DMS53 (cell line): ENCODE measurements at places on chromosomes 5 and 9.

- DNase-seq: no peak
Observed at GRCh38 chr9:88065619-88066018, 72.7 kb downstream of the SPATA31C2 start.

- no peak for DNase-seq
Observed at GRCh38 chr5:65923339-65923738, 3.0 kb upstream of the ERBIN start.

DNA sequence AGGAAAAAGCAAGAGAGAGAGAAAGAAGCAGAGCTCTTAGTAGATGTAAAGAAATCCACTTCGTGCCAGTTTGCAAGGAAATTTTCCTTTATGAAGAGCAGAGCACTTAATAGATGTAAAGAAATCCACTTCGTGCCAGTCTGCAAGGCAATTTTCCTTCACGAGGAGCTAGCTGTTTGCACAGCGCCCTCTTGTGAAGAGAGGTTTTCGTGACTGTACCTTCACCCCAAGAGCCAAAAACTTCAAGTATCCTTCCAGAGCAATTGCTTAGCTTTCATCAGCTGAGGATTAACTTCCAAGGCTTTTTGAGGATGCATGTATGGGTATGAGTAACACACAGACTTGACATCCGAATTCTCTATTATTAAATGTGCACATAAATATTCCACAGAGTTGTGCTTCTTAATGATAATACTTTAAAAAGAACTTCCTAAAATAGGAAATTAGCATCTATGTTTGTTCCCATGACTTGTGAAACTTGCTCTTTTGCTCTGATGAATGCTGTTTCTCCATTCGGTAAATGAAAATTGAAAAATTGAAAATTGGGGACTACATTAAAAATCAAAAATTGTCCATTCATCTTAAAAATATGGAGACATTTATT, 525.6 kb downstream of the PDE4D start:
- peak; percentile 74 for DNase-seq

GRCh38 chr5:102249381-102249780, 46.7 kb downstream of the SLCO4C1 start:
- DNase-seq: no peak

DNA sequence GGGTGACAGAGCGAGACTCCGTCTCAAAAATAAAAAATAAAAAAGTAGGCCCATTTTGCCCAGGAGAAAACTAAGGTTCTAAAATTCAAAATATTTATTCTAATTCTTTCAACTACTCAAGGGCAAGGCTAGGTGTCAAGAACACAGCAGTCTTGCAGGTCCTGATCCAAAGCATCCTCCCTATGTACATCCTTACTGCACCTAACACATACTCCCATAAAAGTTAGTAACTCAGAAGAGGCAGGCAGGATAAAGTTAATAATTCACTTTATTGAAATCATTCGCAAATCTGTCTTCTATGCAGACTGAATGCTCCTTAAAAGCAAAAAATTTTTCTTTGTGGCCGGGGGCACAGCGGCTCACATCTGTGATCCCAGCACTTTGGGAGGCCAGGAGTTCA, 11.1 kb downstream of the GOLPH3 start:
- no peak for DNase-seq

- peak; percentile 78 for DNase-seq
Observed at GRCh38 chr5:120122703-120123102, 341.4 kb upstream of the PRR16 start.

DNA sequence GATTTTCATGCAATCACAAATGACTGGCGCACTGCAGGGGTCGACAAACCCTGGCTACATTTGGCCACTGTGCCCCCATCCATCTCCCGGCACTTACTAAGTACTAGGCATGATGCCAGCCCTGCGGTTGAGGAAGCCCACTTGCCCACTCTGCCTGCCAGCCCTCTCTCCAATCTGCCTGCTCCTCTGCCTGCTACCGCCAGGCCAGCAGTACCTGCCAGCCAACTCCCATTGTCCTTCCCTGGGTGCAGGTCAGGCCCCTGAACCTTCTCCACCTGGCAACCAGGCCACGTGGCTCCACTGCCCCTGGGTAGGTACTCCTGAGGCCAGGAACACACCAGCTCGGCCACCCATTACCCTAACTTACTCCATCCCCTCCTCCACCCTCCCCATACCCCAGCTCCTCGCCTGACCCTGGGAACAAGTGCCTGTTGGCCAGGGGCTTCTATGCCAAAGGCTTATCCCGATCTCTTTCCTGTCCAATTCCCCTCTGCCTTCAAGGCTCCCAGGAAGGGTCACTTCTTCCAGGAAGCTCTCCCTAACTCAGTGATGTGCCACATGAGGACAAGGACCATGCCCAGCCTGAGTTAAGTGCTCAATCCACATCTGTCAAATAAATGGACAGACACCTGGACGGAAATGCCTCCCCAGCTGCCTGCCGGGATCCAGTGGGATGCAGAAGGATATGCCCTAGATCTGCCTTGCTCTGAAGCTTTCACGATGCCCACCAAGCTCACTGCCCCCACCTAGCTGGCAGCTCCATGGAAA, 6.6 kb downstream of the EEIG1 start:
- peak; percentile 63 for DNase-seq

DNA sequence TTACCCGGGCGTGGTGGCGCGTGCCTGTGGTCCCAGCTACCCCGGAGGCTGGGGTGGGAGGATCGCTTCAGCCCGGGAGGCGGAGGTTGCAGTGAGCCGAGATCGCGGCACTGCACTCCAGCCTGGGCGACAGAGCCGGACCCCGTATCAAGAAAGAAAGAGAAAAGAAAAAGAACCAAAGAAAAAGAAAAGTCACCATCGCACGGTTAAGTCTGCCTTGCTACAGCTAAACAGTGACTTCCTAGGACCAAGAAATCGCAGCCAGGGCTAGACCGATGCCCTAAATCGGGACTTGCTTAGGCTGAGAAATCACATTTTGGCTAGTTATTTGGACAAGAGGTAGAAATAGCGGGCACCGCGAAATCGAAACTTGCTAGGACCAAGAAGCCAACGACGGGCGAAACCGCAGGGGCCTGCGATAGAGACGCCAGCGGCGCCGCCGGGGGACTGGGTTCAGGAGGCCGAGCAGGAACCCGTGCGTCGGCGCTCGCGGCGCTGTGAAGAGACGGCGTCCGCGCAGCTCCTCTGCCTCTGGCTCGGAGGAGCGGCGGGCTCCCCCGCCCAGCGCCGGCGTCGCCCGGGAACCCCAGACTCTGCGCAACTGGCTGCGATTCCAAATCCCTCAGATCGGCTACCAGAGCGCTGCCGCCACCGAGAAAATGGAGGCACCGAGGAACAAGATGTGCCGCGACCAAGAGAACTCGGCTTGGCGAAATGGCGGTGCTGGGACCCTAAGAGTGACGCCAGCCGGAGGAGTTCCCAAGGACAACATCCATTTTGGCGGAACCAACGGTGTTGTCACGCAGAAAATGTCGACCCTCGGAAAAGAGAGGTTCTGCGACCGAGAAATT, 26.1 kb upstream of the ANXA2R start:
- peak; percentile 85 for DNase-seq

GRCh38 chr9:93918061-93918460, 37.1 kb downstream of the BARX1 start:
- no peak for DNase-seq

DNA sequence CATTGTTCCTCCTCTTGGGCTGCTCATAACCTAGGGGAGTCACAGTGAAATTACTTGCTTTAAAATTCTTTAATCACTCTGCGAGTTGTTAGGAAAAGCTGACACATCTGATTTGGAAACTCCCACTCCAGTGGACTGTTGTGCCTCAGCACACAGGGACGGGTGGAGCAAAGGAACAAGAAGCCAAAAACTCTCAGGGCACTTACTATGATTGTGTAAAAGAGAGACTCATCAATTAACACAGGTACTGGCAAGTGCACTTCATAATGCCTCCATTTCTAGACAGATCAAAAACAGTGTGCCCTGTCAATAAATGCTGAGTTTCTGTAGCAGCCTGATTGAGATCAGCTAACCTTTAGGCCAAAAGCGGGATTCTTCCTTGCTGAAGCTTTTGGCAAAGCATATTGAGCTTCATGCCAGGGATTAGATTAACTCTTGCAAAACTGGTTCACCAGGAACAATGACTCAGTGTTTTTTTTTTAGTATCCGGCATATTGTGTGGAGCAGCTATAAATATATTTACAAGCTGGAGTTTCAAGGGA, 55.9 kb downstream of the TMC1 start:
- peak; percentile 74 for DNase-seq

DNA sequence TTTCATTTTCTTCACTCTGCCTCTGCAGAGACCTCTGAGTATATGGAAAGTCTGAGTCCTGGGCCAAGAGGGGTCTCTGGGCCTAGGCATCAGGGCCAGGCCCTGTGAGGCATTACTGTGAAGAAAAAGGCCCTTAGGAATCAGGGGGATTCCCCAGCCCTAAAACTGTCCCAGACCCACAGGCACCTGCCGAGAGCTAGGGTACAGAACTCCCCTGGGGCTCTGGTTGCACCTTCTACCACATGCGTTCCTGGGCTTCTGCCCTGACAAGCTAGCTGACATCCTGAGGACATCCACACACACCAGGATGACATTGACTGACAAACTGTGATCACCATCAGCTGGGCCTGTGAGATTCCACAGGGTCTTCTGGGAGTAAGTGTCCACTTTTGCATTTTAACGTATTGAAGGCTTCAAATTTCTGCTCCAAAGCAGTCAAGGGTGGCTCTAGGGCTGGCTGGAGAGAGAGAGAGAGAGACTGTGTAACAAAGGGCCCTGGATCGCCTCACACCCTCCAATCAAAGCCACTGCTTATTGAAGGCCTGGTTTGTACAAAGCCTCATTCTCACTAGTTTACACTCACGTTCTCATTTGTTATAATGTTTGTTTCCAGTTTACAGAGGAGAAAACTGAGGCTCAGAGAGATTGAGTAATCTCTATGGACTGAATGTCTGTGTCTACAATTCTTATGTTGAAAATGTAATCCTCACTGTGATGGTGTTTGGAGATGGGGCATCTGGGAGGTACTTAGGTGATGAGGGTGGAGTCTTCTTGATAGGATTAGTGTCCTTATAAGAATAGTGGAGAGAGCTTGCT, 45.1 kb downstream of the TGFBI start:
- no peak for DNase-seq

DNA sequence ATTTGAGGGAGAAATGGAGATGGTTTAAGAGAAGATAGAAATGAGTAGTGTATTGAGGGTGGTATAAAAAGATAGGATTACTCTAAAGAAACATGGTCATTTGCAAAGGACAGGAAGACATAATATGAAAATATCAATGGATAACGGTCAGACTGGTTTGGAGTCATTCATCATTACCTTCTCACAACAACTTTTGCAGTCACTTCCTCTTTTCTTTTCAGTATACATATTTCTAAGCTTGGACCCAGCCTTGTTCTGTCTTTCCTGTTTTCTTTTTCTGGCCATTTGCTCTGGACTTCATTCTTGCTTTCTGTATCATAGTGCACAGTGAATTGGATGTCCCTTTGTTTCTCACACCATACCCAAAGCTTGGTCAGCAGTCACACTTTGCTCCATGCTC, 966.5 kb upstream of the TYRP1 start:
- DNase-seq: no peak

DNA sequence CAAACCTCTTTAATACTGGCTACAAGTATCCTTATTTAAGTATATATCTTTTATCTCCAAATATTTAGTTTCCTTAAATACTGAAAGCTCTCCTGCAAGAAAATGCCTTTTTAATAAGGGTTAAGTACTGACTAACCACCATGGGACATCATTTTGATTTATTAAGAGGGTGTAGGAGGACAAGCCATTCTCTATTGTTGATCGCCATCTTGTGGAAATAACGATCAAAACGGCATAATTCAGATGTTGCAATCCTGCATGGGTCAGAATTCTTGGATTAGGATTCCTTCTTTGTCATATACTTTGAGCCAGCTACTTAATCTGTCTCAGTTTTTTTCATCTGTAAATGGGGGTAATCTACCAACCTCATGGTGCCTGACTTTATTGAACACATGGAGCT, 28.7 kb upstream of the C5orf46 start:
- DNase-seq: peak; percentile 76

DNA sequence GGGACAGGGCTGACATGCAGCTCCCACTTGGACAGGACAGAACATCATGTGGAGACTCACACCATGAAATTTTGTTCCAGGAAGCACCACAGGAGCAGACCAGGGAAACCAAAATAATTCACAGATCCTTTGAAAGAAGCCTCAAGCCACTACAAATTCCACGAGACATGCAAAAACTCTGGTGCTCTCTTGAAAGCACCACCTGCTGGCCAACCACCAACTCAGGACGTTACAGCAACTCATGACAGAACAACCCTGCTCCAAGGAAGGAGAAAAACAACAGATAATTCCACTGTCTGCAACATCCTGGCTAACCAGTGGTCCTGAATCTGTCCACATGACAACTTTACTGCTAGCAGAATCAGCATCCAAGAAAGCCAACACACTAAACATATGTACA, 516.0 kb downstream of the SPATA31D1 start:
- peak; percentile 6 for DNase-seq

- DNase-seq: no peak
Observed at GRCh38 chr9:77495834-77496671, 152.1 kb downstream of the GNA14 start.

GRCh38 chr5:39716532-39717028, 291.8 kb upstream of the DAB2 start:
- peak; percentile 93 for DNase-seq
